SJSA1 (cell line): ENCODE measurements at places on chromosomes 3 and 15. TPM values are rescaled to one million over a fixed set of nuclear protein-coding genes. Genes with fewer than 3 reads are reported as not detected.

- H3K4me3 ChIP-seq: no peak overlapping the region
- H3K36me3 ChIP-seq: no peaks in the 10 kb centered on the region
- no peak for DNase-seq
Observed at GRCh38 chr3:186169379-186169778, 60.5 kb upstream of the ETV5 start.

DNA sequence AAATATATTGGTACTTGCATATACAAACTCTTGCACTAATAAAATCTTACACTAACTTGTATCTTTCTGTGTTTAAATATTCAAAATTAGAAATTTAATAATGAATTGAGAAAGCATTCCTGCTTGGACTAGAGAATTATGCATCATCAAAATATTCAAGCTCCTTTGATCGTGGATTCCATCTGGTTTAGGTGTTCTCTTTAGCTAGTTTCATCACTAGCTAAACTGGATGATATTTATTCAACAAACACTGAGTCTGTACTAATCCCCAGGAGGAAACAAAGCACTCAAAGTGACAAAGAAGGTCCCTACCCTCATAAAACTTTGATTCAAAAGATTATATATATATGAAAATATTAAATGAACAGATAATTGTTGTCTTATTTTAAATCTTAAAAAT is 1360.9 kb upstream of the ALCAM start:
- DNase-seq: no peak
- H3K27ac ChIP-seq: no peak overlapping the region
- no peaks in the 10 kb centered on the region for H3K36me3 ChIP-seq
- H3K4me3 ChIP-seq: no peak overlapping the region
- no peaks in the 10 kb centered on the region for H3K4me1 ChIP-seq
- no peaks in the 10 kb centered on the region for H3K27me3 ChIP-seq

DNA sequence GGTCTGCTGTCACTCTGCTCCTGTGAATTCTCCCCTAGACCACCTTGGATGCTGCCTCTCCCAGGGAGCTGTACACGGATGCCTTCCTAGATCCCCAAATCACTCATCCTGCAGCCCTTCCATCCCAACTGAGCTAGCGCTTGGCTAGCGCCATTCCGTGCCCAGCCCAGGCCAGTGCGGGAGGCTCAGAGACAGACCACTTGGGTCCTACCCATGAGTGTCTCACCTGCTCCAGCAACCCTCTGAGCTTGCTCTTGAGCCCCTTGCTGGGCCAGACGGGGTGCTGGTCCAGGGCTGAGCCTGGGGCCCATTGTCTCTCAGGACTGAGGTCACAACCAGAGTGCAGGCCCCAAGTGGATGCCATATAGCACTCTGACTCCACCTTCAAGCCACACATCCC is 17.7 kb downstream of the SH2D7 start:
- H3K27ac ChIP-seq: no peak overlapping the region
- no peak overlapping the region for H3K4me3 ChIP-seq
- no peaks in the 10 kb centered on the region for H3K4me1 ChIP-seq
- H3K27me3 ChIP-seq: no peaks in the 10 kb centered on the region
- no peaks in the 10 kb centered on the region for H3K36me3 ChIP-seq
- DNase-seq: no peak

The PPM1L gene
- total RNA-seq: 0.03 and 0.24 TPM in 2 replicates

- H3K27me3 ChIP-seq: peaks cover 15% of the 10 kb centered on the region
- DNase-seq: no peak
- no peaks in the 10 kb centered on the region for H3K36me3 ChIP-seq
- no peak overlapping the region for H3K27ac ChIP-seq
Observed at GRCh38 chr3:71771884-71772283, 13.1 kb downstream of the PROK2 start.

DNA sequence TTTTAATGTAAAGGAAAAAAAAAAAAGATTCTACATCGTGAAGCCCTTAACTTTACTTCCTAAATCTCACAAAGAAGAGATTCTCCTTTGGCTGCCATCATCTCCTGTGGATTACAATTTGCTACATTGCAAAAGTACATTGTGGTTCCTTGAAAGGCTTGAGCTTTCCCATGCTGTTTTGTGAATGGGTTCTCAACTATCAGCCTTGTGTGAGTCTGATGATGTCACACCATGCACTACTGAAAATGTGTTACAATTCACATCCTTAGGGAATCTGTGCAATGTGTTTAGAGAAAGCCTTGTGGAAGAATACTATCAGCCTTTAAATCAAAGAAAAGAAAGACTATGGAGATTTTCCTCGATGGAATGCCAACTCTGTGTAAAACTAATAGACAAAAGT is 510.0 kb upstream of the ALCAM start:
- no peaks in the 10 kb centered on the region for H3K27me3 ChIP-seq
- no peak for DNase-seq
- H3K4me1 ChIP-seq: no peaks in the 10 kb centered on the region
- no peaks in the 10 kb centered on the region for H3K36me3 ChIP-seq
- H3K4me3 ChIP-seq: no peak overlapping the region
- no peak overlapping the region for H3K27ac ChIP-seq

The C2CD4B gene
- total RNA-seq: not detected in 2 replicates

The CCDC54 gene
- not detected in 2 replicates for total RNA-seq

DNA sequence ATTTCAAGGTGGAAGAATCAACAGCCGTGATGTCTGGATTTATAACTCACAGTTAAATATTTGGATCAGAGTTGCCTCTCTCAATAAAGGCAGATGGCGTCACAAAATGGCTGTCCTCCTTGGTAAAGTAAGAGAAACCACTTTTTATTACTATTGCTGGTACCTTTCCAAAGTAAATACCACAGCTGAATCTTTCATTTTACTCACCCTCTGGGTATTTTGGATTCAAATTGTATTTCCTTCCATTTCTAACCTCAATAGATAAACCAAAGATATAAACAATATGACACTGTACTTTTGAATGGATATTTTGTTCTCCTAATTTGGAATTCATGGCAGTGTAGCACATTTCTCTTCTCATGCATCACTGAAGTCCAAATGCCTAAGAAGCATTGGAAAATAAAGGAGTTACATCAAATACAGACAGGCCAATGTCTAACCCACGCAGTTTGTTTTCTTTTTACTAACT is 29.5 kb downstream of the KLHL24 start:
- peak overlapping the region; percentile 63 for H3K27ac ChIP-seq
- H3K27me3 ChIP-seq: no peaks in the 10 kb centered on the region
- peaks cover 10% of the 10 kb centered on the region for H3K4me1 ChIP-seq
- DNase-seq: peak; percentile 59

The GOLGA6L26 gene
- total RNA-seq: not detected in 2 replicates

The RFT1 gene
- 12.9 and 18.0 TPM in 2 replicates for total RNA-seq

DNA sequence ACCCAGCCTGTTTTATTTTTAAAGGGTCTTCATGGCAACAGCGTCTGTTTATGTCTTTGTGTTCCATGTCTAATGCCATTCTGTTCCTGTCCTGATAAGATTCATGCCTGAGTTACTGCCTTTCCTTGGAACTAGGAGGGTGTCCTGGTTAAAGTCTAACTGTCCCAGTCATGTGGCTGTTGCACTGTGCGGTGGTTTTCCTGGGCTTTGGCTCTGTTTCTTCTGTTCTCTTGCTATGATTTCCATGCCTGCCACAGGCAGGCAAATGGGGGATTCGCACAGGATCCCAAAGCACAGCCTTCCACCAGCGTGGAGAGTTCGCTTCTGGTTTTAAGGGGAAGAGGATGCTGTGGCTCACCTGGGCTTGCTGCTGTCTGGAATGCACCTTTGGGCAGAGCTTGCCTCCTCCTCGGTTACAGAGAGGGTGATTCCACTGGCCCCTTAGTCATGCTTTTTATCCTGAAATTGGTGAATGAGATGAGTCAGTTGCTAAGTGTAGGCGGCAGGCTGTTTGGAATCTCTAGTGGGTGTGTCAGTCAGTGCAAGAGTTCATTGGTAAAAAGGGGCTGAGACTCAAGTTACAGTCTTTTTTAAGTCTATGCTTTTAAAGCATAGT is 86.8 kb downstream of the CCK start:
- no peaks in the 10 kb centered on the region for H3K27me3 ChIP-seq
- no peak overlapping the region for H3K4me3 ChIP-seq
- peak overlapping the region; percentile 20 for H3K27ac ChIP-seq

DNA sequence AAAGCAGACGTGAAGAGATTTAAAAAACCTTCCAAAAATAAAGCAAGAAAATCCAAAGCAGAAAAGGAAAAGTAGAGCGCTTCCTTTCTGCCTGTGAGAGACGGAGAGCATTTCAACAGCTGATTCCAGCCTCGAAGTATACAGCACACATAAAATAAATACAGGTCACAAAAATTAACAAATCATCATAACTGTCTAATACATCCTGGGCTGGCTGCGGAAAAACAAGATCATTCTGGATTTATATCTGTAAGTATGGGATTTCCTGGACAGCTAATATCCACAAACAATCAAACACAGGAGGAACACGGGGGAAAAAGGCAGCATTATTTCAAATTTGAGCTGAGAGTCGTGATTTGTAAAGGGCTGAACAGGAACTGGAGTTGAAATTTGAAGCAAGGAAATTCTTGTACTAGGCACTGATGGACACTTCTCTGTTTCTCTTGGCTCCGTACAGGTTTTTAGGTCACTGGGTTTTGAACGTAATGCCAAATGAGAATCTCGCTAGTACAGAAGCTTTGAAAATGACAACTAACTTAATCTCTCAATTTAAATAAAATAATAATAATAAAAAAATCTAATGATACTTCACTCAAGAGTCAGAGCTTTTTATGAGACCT is 577.7 kb downstream of the FOXP1 start:
- H3K27me3 ChIP-seq: no peaks in the 10 kb centered on the region
- H3K4me3 ChIP-seq: no peak overlapping the region
- H3K27ac ChIP-seq: no peak overlapping the region
- H3K36me3 ChIP-seq: 0 out of 2 replicates have a peak, but pooled peaks cover 4% of the 10 kb centered on the region
- no peak for DNase-seq

DNA sequence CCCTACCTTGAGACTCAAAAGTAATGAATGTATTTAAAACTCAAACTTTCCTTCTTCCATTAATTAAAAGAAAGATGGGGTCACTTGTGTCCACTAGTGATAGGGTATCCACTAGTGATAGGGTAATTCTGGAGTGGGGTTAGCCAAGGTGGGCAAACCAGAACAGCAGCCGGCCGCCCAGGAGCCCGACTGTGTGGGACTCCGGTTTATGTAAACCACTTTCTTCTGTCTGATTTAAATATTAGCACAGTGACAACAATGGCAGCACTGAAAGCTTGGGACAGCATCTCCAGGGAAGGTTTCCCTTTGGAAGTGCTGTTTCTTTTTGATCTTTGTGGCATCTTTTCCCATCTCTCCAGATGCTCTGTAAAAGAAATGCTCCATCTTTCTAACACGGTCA is 722 bp downstream of the MYZAP start:
- no peak overlapping the region for H3K27ac ChIP-seq
- no peak overlapping the region for H3K4me3 ChIP-seq
- DNase-seq: no peak
- H3K36me3 ChIP-seq: no peaks in the 10 kb centered on the region
- H3K27me3 ChIP-seq: peaks cover 26% of the 10 kb centered on the region
- H3K4me1 ChIP-seq: peaks cover 7% of the 10 kb centered on the region

The CD96 gene
- 0.13 and 0.38 TPM in 2 replicates for total RNA-seq

The RASL12 gene
- total RNA-seq: 175 and 181 TPM in 2 replicates

GRCh38 chr15:68348081-68348480 is 70.5 kb downstream of the FEM1B start:
- H3K27me3 ChIP-seq: no peaks in the 10 kb centered on the region
- peaks cover 41% of the 10 kb centered on the region for H3K4me1 ChIP-seq
- DNase-seq: no peak
- no peaks in the 10 kb centered on the region for H3K36me3 ChIP-seq
- no peak overlapping the region for H3K4me3 ChIP-seq

GRCh38 chr3:171379281-171379680 is 80.9 kb downstream of the TNIK start:
- no peak overlapping the region for H3K4me3 ChIP-seq
- no peaks in the 10 kb centered on the region for H3K36me3 ChIP-seq
- H3K27ac ChIP-seq: no peak overlapping the region

DNA sequence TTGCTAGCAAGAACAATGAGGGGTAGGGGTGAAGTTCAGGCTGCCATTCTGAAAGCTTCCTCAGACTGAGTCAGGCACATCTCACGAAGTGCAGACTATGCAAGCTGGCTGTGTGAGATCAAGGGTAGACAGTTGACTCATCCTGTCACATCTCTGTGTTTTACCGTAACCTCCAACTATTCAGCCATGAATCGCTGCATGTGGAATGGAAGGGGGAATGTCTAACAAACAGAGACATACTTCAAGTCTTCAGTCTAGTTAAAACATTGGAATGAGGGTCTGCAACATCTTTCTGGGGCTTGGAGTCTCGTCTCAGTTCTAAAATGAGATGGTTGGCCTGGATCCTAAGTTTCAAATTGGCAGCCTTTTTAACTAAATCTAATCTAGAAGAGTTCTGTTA is 25.9 kb downstream of the AGTR1 start:
- H3K27me3 ChIP-seq: no peaks in the 10 kb centered on the region
- no peaks in the 10 kb centered on the region for H3K36me3 ChIP-seq
- H3K27ac ChIP-seq: no peak overlapping the region
- no peak overlapping the region for H3K4me3 ChIP-seq

The SHISA5 gene
- total RNA-seq: 94.8 and 105 TPM in 2 replicates

DNA sequence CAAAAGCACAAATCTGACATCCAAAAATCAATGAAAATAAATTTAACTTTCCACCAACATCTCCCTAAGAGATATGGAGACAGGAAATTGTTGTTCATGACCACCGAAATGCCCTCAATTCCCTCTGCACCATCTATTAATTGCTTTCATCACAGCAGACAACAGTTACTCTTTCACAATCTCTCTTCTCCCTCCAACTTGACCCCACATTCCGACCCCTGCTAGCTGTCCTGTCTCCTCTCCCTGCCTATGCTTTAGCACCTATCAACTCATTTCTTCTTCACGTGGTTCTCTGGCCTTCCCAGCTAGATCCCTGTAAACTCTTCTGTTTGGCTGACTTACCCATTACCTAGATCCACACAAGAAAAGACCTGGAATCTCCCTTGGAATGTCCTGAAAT is 173.9 kb upstream of the ADAMTS9 start:
- no peak for DNase-seq
- H3K27ac ChIP-seq: no peak overlapping the region
- H3K27me3 ChIP-seq: no peaks in the 10 kb centered on the region
